Esophagus muscularis mucosa (tissue), 4 donors: ENCODE measurements at places on chromosomes 1 and 21. TPM values are rescaled to one million over a fixed set of nuclear protein-coding genes. Genes with fewer than 3 reads are reported as not detected.

Gene RCSD1
- 18.7 TPM for total RNA-seq

Gene ADAMTS5
- total RNA-seq, result 34.5 TPM

Gene TMPRSS15
- not detected for total RNA-seq

Gene CFAP141
- total RNA-seq, result not detected

Gene CNR2
- not detected for total RNA-seq

Gene BTBD8
- 7.8 TPM for total RNA-seq

Gene VCAM1
- total RNA-seq, result 5.8 TPM

Gene KANK4
- 0.42 TPM for total RNA-seq

Gene SPOCD1
- 0.17 TPM for total RNA-seq

Gene FBLIM1
- 49.0 TPM for total RNA-seq

Gene NUAK2
- 0.86 TPM for total RNA-seq

Gene DDR2
- 194 TPM for total RNA-seq

Gene GABRD
- total RNA-seq, result not detected

Gene FGGY
- total RNA-seq, result 26.4 TPM

Gene SLC45A1
- total RNA-seq, result 6.8 TPM

Gene MIXL1
- total RNA-seq, result not detected

Gene AMIGO1
- total RNA-seq, result 10.0 TPM

Gene CD101
- total RNA-seq, result 1.3 TPM

Gene RGS7
- 0.33 TPM for total RNA-seq

Gene RIPK4
- total RNA-seq, result 0.91 TPM

Gene TMEM79
- total RNA-seq, result 2.1 TPM

Gene SV2A
- total RNA-seq, result 6.2 TPM

Gene CLCA1
- total RNA-seq, result not detected

Gene NKAIN1
- not detected for total RNA-seq

Gene FAM151A
- not detected for total RNA-seq

Gene AMPD1
- total RNA-seq, result not detected

Gene BLACAT1
- not detected for total RNA-seq

Gene SLC25A34
- 0.83 TPM for total RNA-seq

Gene RXFP4
- not detected for total RNA-seq

Gene SAMSN1
- total RNA-seq, result 2.9 TPM

Gene FMOD
- total RNA-seq, result 24.5 TPM

Gene TLCD4
- total RNA-seq, result 15.9 TPM

Gene EDN2
- 1.2 TPM for total RNA-seq

Gene KLHDC8A
- total RNA-seq, result 0.32 TPM

Gene KRTAP13-2
- not detected for total RNA-seq

Gene MFAP2
- 21.7 TPM for total RNA-seq

Gene RGS1
- total RNA-seq, result 27.7 TPM

Gene LGR6
- total RNA-seq, result 0.78 TPM

Gene ESPN
- not detected for total RNA-seq

Gene FAM177B
- not detected for total RNA-seq

Gene NEK2
- not detected for total RNA-seq
